Upper lobe of left lung (tissue), 6 donors: ENCODE measurements at places on chromosomes 13 and 19. TPM values are rescaled to one million over a fixed set of nuclear protein-coding genes. Genes with fewer than 3 reads are reported as not detected.

Gene ANGPTL8
- not detected for total RNA-seq

DNA sequence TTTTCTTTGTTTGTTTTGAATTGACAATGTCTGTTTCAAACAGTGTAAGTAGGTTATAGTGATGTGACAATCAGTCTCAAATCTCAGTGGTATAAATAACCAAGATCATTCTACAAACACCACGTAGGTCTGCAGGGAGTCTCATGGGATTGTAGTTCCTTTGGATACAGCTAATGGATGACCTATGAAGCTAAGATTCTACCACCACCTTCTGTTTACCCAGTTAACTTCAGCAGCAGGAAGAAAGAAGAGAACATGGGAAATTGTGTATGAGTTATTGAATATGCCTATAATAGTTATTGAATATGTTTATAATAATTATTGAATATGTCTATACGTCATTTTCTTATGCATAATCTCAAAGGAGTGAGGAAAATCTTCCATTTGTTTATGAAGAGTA is 63.9 kb upstream of the SLITRK5 start:
- no peaks in the 10 kb centered on the region for H3K27me3 ChIP-seq
- no peaks in the 10 kb centered on the region for H3K36me3 ChIP-seq
- H3K27ac ChIP-seq, result no peak overlapping the region
- DNase-seq, result no peak

GRCh38 chr13:24306632-24307031 is 2.7 kb upstream of the C1QTNF9 start:
- H3K27me3 ChIP-seq, result no peaks in the 10 kb centered on the region
- peaks cover 44% of the 10 kb centered on the region for H3K36me3 ChIP-seq
- no peak overlapping the region for H3K27ac ChIP-seq
- peaks cover 16% of the 10 kb centered on the region for H3K4me1 ChIP-seq
- DNase-seq, result no peak

DNA sequence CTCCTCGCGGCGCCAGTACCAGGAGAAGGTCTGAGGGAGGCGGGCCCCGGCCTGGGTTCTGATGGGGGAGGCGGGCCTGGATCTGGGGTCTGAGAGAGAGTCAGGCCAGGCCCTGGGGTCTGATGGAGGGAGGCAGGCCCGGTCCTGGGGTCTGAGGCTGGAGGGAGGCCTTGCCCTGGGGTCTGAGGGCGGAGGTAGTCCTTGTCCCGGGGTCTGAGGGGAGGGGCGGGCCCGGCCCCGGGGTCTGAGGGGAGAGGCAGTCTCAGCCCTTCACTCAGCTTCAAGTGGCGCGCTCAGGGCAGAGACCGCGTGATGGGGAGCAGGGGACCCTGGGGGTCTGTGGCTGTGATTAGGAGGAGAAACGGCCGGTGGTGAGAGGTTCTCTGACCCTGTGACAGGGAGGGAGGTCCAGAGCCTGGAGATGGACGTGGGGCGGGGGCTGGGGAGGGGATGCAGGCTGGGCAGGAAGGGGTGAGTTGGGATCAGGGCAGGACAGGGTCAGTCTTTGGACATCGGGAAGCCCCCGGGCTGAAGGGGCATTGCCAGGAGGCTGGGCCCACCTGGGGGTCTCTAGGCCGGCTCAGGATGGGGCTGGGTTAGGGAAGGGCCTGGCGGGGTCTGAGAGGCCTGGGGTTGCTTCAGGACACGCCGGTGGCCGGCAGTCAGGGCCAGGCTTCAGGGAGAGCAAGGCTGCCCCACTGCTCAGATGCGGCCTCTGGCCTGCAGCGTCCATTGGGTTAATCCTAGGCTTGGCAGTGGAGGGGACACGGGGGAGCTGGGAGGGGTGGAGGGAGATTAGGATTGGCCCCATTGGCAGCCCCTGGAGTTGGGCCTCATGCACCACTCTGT is 18.7 kb downstream of the HCN2 start:
- no peak overlapping the region for H3K27ac ChIP-seq
- no peak overlapping the region for H3K4me3 ChIP-seq
- peak; percentile 70 for DNase-seq
- H3K4me1 ChIP-seq, result peaks cover 25% of the 10 kb centered on the region

DNA sequence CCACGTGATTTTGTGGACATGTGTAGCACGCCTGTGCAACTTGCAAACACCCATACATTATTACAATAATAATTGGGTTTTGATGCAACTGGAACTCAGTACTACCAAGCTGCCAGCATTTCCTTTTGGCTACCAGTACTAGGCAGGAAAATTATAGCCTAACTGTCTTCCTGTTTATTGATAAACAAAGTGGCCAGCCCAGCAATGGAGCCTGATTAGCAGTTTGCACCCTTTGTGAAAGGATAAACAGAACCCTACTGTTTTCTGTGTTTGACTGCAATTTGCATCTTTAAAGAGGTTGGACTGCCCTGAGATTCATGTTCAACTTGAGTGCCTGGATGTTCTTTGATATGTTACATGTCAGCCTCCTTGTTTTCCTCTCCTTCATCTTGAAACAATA is 173.9 kb downstream of the ZIC5 start:
- H3K36me3 ChIP-seq, result no peaks in the 10 kb centered on the region
- H3K27ac ChIP-seq, result no peak overlapping the region
- H3K4me1 ChIP-seq, result no peaks in the 10 kb centered on the region
- DNase-seq, result no peak
- no peaks in the 10 kb centered on the region for H3K27me3 ChIP-seq

GRCh38 chr13:34990399-34991214 is 48.5 kb downstream of the NBEA start:
- H3K4me3 ChIP-seq, result no peak overlapping the region
- H3K27me3 ChIP-seq, result no peaks in the 10 kb centered on the region
- H3K36me3 ChIP-seq, result no peaks in the 10 kb centered on the region
- no peak overlapping the region for H3K27ac ChIP-seq

GRCh38 chr19:3161453-3161852 is 17.1 kb upstream of the S1PR4 start:
- H3K4me1 ChIP-seq, result peaks cover 6% of the 10 kb centered on the region
- no peaks in the 10 kb centered on the region for H3K27me3 ChIP-seq
- peak overlapping the region; percentile 42 for H3K27ac ChIP-seq

DNA sequence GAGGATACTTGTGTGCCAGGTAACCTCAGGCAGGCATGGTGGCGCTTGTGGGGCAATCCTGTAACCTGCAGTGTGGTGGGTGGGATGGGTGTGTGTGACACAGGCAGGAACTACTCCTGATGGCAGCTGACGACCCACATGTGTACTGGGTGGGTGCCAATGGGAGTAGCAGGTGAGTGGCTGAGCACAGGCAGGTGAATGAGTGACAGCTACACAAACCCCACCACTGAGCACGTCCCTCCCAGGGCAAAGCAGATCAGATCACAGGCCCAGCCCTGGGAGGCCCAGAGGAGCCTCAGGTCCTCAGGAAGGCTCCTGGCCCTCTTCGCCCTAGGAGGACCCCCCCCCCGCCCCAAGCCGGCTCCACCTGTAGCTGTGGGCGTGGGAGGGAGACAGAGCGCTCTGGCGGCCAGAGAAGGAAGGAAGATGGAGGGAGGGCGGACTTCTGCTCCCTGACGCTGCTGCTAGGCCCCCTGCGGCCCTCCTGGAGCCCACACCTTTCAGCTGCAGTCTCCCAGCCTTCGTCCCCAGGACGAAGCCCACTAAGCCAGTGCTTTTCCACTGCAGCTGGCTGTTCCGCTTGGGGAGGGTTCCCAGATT is 1.3 kb upstream of the ZNF181 start:
- DNase-seq, result peak; percentile 33
- H3K4me1 ChIP-seq, result peaks cover 24% of the 10 kb centered on the region
- H3K36me3 ChIP-seq, result peaks cover 3% of the 10 kb centered on the region
- H3K27me3 ChIP-seq, result no peaks in the 10 kb centered on the region

GRCh38 chr13:21014502-21015170 is 46.8 kb downstream of the LATS2 start:
- no peaks in the 10 kb centered on the region for H3K27me3 ChIP-seq
- H3K36me3 ChIP-seq, result no peaks in the 10 kb centered on the region
- H3K27ac ChIP-seq, result peak overlapping the region; percentile 48
- peaks cover 53% of the 10 kb centered on the region for H3K4me1 ChIP-seq
- DNase-seq, result no peak
